Stimulated activated CD4-positive, alpha-beta T cell treated with anti-CD3 and anti-CD28 coated beads, Interleukin-15, amount 100 ng/mL, for 48 hours (primary cell): ENCODE measurements at places on chromosomes 11 and 22.

DNA sequence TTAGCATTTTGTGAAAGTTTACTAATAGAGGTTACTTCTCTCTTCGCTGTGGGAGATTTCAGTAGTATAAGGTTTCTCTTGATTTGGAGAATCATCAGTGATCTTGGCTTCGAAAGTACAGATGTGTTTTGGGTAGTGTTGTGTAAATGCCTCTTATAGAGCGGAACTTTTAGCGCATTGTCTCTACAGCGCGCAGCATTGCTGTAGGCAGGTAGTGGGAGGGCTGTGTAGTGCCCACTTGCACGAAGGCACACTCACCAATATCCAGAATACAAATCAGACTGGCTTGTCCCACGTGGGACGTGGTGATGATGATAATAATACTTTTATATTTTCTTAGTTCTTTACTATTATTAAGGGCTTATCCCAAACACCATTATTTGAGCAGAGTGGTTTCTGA lies 51.4 kb downstream of the FAM83F start:
- DNase-seq = no peak

GRCh38 chr22:47210686-47211085 lies 448.2 kb downstream of the TBC1D22A start:
- no peak for DNase-seq

DNA sequence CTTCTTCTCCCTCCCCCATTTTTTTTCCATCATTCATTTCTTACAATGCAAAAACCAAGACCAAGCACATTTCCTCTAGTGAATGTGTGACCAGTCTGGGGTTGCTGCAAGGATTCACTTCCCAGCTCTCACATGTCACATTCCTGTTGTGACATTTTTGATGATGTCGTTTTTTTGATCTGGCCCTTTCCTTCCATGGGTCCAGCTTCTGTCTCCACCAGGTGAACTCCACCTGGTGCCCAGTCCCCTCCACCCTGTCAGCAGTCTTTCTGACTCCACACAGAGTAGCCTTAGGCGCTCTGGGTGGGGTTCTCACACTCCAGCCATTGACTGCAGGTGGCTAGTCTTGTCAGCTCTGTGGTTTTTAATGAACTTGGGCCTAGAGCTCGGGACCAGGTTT lies 15.6 kb downstream of the PANX1 start:
- no peak for DNase-seq

- DNase-seq = no peak
Measured at GRCh38 chr22:49040754-49041467, 786.8 kb downstream of the BRD1 start.

- DNase-seq = no peak
Measured at GRCh38 chr22:26447584-26448329, 18.7 kb downstream of the ASPHD2 start.

DNA sequence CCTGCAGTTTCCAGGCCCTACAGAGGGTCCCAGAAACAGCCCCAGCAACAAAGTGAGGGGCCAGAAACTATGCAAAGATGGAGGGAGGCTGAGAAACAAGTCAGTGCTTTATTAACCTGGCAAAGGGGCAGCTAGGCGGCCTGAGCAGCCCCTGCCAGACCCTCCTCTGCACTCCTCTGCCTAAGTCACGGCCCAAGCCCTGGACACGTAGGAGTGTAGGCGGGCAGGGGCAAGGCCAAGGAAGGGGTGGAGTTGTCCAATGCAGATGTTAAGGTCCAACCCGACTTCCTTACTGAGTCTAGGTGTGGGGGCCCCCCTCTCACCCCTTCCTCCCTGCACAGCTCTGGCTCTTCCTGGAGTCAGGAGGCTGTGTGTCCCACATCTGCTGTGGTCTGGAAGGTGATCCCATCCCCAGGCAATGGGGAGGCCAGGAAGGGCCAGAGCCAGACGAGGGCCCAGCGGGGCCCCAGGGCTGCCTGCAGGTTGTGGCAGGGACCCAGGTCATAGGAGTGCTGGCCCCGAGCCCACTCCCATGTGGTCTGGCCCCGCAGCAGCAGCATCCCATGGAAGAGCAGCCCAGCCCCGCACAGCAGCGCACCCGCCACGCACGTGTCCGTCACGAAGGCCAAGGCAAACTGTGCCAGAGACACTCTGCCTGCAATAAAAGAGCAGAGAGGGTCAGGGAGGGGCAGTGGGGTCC lies 6.5 kb downstream of the ZDHHC24 start:
- no peak for DNase-seq

DNA sequence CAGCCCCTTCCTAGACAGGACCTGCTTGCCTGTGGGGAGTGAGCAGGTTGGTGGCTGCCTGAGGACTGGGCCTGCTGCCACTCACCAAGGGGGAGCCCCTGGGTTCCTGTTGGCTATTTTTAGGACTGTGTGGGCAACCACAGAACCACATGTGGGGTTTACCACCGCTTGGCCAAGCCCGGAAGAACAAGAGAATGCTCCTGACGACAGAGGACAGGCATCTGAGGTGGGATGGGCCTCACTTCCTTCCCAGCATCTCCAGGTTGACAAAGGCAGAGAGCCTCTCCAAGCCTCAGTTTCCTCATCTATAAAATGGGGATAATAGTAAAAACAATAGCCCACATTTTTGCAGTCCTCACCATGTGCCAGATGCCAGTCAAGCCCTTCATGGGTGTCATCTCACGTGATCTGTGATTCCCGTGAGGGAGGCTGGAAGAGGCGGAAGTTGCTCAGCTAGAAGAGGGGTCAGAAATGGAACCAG lies 43.6 kb downstream of the LRRC32 start:
- peak; percentile 47 for DNase-seq
